ENCODE measurements at places on chromosomes 5 and 9.

GRCh38 chr9:75894566-75894965, 4.1 kb downstream of the PCSK5 start:
- DNase-seq = no peak

GRCh38 chr9:113452113-113452605, 11.4 kb upstream of the RGS3 start:
- DNase-seq = no peak

DNA sequence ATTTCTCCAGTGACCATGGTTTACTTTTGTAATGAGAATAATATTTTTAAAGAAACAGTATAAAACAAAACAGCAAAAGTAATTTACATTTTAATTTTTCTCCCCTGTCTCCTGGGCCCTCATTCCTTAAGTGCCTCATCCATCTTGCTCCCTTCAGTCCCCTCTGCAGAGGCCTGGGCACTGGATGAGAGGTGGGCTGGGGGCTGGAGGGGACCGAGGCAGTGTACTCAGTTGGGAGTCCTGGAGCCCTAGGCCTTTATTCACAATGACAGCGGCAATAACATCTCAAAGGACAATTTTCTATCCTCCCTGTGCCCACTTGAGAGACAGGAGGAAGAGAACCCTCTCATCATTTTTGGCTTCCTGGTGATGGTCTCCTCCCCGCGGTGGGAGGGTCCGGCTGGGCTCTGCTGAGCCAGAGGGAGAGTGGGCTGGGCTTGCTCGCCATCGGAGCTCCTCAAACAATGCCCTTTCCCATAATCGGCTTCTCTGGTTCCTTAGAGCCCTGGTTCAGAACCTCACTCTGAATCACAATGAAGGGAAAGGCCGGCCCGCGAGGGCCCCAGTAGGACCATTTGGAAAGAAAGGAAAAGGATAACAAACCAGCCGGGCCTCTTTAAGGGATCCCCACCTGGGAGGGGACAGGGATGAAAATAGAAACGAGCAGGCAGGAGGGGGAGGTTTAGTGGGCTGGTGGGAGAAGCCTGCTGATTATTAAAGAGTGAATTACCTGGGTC, 9.7 kb upstream of the SMIM32 start:
- DNase-seq = no peak

- DNase-seq = no peak
Observed at GRCh38 chr5:172165465-172165864, 22.6 kb downstream of the STK10 start.

- DNase-seq = no peak
Observed at GRCh38 chr9:122179054-122179689, 19.5 kb downstream of the MORN5 start.

GRCh38 chr5:142826741-142827492, 56.7 kb downstream of the ARHGAP26 start:
- DNase-seq = no peak

- DNase-seq = no peak
Observed at GRCh38 chr5:16304846-16305245, 125.3 kb upstream of the MARCHF11 start.

- no peak for DNase-seq
Observed at GRCh38 chr9:111831371-111832108, 36.8 kb upstream of the SHOC1 start.

DNA sequence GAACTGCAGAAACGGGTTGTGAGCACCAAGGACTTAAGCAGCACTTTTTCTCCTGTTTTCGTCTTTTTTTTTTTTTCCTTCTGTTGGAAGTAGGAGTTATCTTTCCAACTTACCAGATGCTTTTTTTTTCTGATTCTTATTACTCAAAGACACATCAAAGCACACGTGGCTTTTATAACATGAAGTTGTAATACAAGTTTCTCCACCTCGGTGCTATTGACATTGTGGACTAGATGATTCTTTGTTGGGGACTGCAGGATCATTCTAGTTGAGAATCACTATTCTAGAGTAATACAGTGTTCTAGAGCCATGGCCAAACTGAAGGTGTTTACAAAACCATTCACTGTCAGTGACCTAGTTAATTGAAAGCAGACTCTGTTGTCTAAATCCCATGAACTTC, 51.5 kb downstream of the MYO10 start:
- no peak for DNase-seq

DNA sequence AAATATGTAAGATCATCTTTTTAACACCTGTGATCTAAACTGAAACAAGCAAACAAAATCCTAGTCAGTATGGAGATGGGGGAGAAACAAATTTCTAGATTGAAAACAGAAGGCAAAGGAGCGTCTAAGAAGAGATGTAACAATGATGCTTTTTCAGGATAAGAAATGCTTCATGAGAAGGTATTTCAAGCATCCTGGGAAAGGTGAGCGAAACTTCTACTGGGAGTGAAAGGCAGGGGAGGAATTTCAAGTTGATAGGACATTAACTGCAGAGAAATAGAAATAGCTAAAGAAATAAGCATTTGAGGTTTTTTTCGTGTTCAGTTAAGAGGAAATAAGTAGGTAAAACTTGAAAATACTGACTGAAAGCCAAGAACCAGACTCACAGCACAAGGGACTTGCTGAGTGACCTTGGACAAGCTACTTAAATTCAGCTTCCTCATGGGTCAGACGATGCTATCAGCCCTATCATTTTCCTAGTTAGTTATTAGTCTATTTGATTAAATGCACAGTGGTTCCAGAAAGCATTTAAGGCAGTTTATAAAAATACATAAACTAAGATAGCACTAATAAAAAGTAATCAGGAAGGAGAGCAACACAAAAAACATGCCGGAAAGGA, 406.3 kb downstream of the PDE4D start:
- DNase-seq = no peak

DNA sequence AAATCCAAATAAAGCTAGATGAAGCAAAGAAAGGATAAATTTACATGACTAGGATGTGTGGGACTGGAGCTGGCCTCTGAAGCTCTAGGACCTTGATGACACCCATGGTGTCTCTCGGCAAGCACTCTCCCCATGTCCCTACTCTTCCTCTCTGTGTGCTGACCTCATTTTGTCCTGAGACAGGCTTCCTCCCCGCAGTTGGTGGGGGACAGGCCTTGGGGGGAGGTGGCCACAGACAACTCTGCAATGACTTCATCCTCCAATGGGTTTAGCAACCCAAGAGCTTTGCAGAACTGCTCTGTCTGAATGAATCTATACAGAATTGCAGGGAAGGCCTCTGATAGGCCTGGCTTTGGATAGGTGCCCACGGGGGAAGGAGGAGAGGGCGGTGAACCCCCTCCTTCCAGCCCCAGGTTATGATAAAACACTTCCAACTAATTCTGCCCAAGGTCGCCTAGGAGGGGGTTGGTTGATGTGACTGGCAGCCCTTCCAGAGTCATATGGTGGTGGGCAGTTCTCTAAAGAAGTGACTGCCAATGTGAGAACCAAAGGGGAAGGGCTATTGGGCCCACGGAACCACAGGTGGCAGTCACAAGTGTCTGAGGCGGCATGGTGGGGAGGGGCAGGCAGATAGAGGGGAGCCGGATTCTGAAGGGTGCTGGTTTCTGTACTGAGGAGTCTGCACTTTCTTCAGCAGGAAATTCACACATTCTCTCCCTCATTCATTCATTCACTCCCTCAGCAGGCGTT, 6.0 kb downstream of the SLC6A7 start:
- DNase-seq = no peak

DNA sequence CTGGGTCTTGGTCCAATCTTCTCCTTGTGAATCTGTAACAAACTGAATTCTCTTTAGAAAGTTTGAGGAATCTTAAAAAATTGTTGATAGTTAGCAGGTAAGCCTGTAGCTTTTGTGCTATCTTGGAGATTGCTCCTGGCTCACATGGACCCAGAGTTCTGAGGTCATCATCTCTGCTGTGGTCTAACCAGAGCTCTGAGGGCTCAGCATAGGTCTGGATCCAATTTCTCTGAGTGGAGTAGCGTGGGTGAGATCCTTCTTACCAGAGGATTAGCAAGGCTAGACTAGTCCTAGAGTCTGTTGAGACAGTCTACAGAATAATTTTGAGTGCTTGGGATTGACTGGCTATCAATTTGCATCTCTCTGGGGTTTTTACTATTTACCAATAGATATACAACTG, 60.5 kb upstream of the IL6ST start:
- no peak for DNase-seq

GRCh38 chr5:75239681-75240080, 3.0 kb upstream of the ANKRD31 start:
- no peak for DNase-seq

DNA sequence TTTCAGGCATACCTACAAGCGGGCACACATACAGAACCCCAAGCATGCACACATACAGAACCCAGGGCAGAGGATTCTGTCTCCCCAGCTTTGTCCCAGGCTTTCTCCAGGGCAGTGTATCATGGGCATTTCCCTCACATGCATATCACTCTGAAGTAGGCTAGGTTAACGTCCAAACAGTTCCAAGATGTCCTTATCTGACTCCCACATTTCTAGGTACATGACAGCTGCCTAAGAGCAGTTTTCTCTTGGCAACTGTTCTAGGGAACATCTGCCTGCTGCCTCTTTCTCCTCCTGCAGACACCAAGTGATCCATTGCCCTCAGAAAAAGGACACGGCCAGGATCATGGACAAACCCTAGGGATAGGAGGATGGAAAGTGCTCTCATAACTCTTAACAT, 84.9 kb upstream of the NR3C1 start:
- DNase-seq = no peak

GRCh38 chr5:68048516-68048915, 167.0 kb upstream of the PIK3R1 start:
- no peak for DNase-seq

GRCh38 chr9:27499451-27499850, 24.6 kb upstream of the IFNK start:
- no peak for DNase-seq

- no peak for DNase-seq
Observed at GRCh38 chr9:5767968-5768932, 64.7 kb downstream of the ERMP1 start.

GRCh38 chr5:52983731-52984636, 5.2 kb upstream of the ITGA2 start:
- no peak for DNase-seq

GRCh38 chr9:33714989-33715388, 80.4 kb upstream of the PRSS3 start:
- no peak for DNase-seq

- DNase-seq = no peak
Observed at GRCh38 chr5:6714226-6715041, 1.2 kb downstream of the TENT4A start.

All from stimulated activated CD4-positive, alpha-beta T cell treated with anti-CD3 and anti-CD28 coated beads, Interleukin-4, amount 100 ng/mL, for 48 hours (primary cell).